ENCODE measurements at places on chromosomes 12 and 14.

GRCh38 chr14:65043893-65044595, 57.3 kb downstream of the FNTB start:
- no peak for DNase-seq

- no peak for DNase-seq
These were observed 4.6 kb downstream of the AGAP2 start for GRCh38 chr12:57733928-57734327.

- peak; percentile 89 for DNase-seq
These were observed 28.2 kb upstream of the LRP1-AS start for GRCh38 chr12:57175428-57176138.

- peak; percentile 17 for DNase-seq
These were observed 21.5 kb downstream of the SUDS3 start for GRCh38 chr12:118397708-118398440.

DNA sequence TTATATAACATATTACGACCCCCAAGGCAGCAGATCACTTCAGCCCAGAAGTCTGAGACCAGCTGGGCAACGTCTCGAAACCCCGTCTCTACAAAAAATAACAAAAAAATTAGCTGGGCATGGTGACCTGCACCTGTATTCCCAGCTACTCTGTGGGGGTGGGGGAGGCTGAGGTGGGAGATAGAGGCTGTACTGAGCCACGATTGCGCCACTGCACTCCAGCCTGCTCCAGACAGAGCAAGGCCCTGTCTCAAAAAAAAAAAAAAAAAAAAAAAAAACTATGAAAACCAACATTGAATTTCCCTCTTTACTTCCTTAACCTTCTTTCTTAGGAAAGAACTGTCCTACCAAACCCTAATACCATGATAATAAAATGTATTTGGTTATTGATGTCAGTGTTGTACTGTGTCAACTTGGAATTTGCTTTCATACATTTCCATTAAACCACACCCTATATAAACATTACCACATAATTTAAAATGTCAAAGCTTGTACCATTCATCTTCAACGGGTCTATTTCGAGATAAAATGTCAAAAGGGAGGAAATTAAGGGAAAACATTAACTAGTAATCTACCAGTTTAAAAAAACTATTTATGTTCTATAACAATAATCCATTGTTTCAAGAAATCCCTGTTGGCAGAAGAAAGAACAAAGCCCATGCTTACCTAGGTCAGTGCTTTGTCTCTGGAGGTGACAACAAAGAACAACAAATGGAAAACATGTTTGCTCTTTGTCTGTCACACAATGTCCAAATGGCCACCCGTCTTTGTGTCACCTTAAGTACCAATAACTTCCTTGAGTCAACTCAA, 17.4 kb downstream of the GALNT4 start:
- no peak for DNase-seq

GRCh38 chr12:38282886-38283285, 33.7 kb upstream of the ALG10B start:
- DNase-seq = no peak

GRCh38 chr12:2336409-2336829, 283.6 kb downstream of the CACNA1C start:
- peak; percentile 80 for DNase-seq

- no peak for DNase-seq
These were observed 26.9 kb downstream of the SIX1 start for GRCh38 chr14:60622210-60622916.

DNA sequence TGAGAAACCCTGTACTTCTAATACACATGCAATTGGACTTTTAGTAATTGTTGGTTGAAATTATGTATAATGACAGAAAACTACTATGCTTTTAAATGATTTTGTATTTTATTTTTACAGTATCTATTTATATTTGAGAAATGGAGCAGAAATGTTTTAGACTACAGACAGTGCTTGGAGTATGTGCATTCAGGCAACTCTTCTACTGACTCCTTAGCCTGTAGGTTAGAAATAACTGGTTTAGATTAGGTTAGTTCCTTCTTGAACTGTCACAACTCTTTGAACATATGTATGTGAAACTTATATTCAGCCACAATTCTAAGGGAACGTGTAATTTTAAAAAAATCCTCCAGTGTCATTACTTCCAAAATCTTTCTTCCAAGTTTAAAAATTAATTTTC, 1.7 kb downstream of the FGFR1OP2 start:
- no peak for DNase-seq

DNA sequence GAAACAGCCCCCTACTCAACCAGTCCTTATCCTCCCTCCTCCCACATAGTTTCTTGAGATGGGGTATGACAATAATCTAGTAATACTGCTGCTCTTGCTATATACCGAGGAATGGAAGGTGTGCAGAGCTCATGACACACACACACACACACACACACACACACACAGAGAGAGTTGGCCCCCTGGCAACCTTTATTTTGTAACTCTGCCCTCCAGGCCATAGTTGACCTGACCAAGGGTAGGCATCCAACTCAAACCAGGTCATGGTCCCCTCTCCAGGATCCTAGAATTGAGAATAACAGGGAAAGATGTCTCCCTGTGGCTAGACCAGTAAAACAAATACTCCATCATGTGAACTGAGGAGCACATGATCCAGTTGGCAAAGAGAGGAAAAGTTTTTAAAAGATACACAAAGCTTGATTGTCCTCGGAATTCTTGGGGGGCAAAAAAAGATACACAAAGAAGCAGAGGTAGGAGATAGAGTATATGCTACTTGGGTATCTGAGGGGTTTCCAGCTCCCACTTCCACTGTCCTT, 11.3 kb downstream of the ERO1A start:
- no peak for DNase-seq

GRCh38 chr14:105468621-105469241, 5.9 kb upstream of the CRIP2 start:
- no peak for DNase-seq

DNA sequence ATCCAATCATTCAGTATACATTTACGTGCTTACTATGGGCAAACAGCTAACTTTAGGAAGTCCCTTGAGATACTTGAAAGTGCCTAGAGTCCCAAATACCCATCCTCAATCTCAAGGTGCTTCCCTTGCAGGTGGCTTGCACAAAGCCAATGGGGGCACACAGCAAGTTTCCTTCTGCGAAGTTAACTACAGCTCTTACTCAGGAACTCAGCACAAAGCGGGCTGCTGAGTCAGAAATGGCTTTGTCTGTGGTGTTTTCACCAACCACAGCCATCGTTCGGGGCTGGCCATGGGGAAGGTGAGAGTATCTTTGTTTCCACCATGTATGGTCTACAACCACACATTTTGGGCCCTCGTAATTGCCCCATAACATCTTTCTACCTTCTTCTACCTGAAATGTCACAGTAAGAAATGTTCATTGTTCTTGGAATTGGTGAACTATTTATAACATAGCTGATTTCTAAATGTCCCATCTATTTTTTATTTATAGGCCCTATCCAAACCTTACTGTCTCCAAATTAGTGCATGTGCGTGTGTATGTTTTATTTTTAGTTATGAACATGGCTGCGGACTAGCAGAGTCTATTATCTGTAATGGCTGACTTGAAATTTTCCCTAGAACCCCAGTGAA, 13.9 kb downstream of the MFAP5 start:
- no peak for DNase-seq
